NCI-H2029 (cell line): ENCODE measurements at places on chromosomes 12 and 14.

DNA sequence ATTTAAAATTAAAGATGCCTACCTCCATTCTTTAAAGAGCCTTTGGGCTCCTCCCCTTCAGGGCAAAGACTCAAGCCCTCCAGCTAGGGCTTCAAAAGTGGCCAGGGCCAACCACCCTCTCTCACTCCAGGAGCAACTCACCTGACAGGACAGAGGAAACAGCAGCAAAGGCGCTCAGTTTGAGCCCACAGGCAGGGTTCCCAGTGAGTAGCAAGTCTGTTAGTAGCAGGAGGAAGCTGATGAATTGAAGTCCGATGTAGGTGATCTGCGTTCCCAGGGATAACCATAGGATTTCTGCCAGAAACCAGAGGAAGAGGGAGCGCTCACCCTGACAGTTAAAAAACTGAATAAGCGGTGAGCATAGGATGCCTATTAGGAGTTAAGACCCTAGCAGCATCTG is 15.7 kb downstream of the GSG1 start:
- no peak for DNase-seq

DNA sequence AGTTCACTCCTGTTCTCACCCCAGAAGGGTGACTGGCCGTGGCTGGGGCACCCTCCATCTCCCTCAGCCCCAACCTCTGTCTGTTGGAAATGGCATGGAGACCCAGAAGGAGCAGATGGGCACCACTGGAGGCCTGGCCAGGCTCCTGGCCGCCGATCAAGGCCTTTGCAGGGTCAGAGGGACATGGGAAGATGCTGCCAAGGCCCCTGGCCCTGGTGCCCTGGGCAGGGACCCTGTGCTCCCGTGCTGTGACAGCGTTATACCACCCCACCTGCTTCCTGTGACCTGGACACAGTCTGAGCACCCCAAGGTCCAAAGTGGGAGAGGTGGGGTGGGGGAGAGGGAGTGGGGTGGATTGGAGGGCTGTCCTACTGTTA is 3.5 kb downstream of the INF2 start:
- DNase-seq, result no peak

GRCh38 chr14:29176876-29177275 is 410.3 kb downstream of the FOXG1 start:
- DNase-seq, result no peak

GRCh38 chr14:84750763-84751554 is 779.0 kb upstream of the FLRT2 start:
- DNase-seq, result no peak

- no peak for DNase-seq
Observed at GRCh38 chr14:64349741-64350490, 38.2 kb upstream of the MTHFD1 start.

- DNase-seq, result no peak
Observed at GRCh38 chr14:97432586-97432985, 635.4 kb downstream of the VRK1 start.

- DNase-seq, result no peak
Observed at GRCh38 chr14:102403028-102403427, 40.3 kb downstream of the TECPR2 start.

GRCh38 chr14:58560208-58560607 is 77.6 kb upstream of the DACT1 start:
- DNase-seq, result no peak

GRCh38 chr12:89015419-89015818 is 336.9 kb downstream of the DUSP6 start:
- no peak for DNase-seq

DNA sequence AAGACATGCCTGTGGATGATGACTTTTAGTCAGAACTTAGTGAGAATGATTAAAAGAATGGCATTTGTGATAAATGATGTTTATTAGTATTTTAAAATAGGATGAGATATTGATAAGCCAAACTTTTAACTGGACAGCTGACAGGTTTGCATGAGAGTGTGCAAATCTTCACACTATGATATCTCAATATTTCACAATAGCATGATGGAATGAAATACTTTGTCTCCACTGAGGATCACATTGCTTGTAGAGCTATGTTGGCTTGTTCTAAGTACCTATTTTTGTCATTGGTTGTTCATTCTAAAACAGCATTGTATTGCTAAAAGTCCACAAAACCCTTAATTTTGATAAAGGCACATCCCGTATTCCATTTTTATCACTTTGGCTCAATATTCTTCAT is 322.1 kb downstream of the ACSS3 start:
- DNase-seq, result no peak

GRCh38 chr12:49563951-49564685 is 3.8 kb downstream of the MCRS1 start:
- DNase-seq, result no peak

- no peak for DNase-seq
Observed at GRCh38 chr14:73696466-73697400, 17.5 kb downstream of the PNMA1 start.

- DNase-seq, result no peak
Observed at GRCh38 chr14:55697414-55697861, 117.4 kb downstream of the KTN1 start.

DNA sequence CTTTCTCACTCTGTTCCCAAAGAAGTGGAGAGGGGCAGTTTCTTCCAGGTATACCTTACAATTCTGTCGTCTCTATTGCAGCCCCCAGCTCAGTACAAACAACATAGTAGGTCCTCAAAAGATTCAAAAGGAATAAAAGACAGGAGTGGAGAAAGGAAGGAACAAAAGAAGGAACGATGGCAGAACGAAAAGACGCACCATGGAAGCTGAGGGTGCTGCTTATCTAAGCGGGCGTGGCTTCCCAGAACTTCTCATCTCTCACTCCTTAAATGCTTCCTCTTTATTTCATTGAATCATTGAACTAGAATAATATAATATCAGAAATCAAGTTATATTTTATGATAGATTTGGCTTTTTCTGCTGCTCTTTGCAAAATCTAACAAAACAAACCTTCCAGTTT is 13.7 kb upstream of the LTA4H start:
- DNase-seq, result no peak

GRCh38 chr14:68081489-68081888 is 261.9 kb downstream of the RAD51B start:
- DNase-seq, result no peak

DNA sequence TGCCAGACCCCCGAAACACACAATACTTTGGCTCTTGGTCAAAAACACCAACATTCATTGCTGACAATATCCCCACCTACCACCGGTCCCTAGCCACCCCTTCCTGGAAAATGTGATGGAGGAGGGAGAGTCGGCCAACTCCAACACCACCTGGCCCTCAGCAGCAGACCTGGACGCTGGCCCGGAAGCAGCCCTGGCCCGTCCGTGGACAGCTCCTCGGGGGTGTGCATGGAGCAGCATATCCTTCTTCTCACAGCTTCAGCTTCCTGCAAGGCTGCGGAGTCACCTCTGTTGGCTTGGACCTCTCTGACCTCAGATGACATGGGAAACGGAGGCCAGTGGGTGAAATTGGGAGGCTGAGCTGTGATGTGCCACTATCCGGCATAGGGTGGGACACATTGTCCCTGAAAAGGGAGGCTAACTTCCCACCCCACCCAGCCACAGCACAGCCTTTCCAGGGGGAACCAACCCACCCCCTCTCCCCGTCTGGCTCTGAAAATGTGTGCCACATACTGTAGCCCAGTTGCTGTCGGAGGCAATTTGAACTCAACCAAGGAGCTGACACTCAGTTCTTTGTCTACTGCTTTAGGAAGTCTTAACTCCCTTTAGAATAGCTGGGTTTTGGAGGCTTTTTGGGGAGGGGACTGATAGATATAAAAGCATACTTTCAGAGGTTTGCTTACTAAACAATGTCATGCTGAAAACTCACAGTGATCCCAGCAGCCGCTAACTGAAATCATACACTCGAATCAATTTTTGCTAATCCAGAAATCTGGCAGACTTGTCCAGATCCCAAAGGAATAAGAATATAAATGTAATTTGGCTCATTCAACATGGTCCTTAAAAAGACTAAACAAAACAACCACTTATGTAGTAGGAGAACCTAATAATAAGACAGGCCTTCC is 43.1 kb upstream of the LTA4H start:
- peak; percentile 42 for DNase-seq

DNA sequence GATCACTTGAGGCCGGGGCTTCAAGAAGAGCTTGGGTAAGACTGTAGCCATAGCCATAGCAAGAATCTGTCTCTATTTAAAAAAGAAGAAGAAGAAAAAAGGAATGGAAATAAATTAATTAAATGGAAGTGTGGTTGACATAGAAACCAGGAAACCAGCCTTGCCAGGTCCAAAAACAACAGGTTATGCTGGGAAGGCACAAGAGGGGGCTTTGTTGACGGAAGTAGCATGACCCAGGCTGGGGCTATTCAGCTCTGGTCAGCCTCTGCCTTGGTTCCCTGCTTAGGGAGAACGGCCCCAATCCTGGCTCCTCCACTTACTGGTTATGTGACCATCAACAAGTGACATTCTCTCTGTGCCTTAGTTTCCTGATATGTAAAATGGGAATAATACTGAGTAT is 14.4 kb upstream of the GPR68 start:
- no peak for DNase-seq

DNA sequence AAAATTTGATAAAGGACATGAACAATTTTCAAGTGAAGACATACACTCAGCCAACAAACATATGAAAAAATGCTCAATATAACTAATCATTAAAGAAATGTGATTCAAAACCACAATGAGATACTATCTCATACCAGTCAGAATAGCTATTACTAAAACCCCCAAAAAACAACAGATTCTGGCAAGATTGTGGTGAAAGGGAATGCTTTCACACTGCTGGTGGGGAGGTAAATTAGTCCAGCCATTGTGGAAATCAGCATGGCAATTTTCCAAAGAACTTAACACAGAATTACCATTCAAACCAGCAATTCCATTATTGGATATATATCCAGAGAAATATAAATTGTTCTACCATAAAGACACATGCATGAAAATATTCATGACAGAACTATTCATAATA is 18.7 kb upstream of the TAS2R14 start:
- DNase-seq, result no peak

DNA sequence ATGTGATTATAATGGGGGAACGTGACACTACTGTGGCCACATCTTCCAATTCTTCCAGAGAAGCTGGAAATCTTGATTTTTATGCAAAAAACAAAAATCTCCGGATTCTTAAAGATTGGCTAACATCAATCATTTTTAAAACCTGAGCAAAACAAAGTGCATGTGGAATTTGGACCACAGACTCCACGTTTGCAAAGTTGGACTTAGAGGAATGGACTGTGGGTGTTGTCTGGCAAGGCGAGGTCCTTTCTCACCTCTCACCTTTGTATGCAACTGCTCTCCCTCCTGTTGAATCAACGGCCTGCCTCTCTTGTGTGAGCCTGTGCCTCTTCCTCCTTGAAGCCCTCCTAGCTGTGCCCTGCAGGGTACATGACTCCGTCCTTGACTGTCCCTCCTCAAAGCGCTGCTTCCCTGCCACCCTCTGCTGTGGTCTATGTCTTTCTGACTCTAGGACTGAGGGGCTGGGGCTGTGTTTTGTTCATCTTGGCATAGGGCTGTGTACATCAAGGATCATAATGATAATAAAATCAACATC is 122.4 kb downstream of the PHETA1 start:
- DNase-seq, result no peak

DNA sequence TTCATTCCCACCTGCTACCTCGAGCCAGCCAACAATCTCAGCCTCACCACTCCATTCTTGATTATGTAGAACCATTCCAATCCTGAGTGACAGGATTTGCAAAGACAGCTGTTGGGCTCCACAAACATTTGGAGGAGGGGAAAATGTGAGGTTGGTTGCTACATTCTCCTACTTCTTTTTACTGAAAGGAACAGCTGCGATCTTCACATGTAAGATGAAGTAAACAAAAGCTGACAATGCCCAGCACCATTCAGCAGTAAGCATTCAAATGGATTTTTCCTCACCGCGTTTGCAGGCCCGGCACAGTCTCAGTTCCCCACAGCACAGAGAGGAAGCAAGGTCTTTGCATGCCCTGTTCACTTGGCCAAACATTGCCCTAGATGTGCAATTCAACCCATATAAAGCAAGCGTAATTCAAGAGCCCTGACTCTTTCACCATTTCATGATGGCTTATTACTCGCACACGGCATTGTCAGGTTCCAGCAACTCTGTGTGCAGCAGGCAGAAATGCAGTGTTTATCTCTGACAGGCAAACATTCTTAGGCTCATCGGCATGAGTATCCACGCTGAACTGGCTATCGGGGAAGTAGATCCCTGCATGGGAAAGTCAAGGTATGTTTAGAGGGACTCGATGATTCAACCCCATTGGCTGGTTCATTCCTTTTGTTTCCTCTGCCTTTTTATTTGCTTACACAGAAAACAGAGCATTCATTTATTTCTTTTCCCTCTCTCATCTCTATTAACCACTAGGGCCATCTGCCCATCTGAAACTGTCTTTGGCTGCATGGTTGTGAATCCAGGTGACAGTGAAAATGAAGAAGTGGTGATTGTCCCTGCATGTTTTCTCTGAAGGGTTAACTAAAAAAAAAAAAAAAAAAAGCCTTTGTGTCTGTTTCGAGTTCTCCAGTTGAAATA is 236.1 kb upstream of the PLEKHG7 start:
- peak; percentile 50 for DNase-seq

DNA sequence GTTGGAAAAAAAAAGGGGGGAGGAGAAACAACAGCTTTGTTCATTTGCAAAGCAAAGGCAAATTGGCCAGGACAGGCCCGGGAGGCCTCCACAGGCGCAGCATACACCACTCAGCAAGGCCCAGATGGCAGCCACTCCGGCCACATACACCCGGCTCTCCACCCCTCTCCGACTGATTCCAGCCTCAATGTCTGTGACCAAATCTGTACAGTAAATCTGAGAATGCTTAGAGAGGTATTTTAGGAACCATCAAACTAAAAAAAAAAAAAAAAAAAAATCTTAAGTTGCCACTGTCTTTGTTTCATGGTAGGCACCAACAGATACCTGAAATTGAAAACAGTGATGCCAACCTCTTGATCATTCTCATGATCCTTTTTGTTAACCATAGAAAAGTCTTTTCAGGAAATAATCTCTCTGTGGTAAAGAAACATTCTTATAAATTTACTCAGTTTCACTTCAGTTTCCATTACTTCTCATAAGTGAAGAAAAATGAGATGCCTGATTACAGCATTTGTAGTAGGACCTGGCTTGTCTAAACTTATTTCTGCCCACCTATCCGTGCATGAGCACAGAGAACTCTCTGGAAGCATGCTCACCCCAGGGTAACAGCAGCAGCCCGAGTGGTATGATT is 20.2 kb downstream of the VPS37B start:
- DNase-seq, result no peak
